ENCODE measurements at places on chromosomes 3 and 15.

- DNase-seq = no peak
Observed at GRCh38 chr3:139941580-139941979, 6.6 kb downstream of the CLSTN2 start.

GRCh38 chr3:17352620-17353019 is 389.8 kb downstream of the TBC1D5 start:
- DNase-seq = no peak

DNA sequence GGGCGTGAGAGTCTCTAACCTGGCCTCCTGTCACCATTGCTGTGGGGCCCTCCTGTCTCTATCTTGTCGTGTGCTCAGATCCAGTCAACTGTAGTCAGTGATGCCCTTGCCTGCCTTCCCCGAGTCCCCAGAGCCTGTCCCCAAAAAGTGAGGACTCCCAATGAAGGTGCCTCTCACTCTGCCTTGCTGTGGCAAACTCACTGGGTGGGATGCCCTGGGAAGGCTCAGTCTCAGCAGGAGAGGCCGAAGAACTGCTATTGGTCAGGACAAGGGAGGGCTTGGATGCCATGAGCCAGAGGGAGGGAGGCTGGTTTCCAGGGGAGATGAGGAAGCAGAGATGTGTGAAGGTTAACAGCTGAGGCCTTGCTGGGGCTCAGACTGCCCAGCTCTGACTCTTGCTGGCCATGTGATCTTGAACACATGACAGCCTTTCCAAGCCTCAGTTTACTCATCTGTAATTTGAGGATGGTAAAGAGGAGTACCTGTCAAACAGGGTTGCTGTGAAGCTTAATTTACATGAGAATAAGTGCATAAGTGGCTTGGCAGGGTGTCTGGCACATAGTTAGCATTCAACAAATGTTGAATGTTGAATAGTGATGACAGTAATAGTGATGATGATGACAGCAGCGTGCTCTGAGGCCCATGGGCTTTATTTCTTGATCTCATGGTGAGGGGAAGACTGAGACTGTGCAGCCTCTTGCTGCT is 8.2 kb downstream of the KY start:
- DNase-seq = no peak

- DNase-seq = no peak
Observed at GRCh38 chr3:80999481-80999880, 762.0 kb downstream of the GBE1 start.

DNA sequence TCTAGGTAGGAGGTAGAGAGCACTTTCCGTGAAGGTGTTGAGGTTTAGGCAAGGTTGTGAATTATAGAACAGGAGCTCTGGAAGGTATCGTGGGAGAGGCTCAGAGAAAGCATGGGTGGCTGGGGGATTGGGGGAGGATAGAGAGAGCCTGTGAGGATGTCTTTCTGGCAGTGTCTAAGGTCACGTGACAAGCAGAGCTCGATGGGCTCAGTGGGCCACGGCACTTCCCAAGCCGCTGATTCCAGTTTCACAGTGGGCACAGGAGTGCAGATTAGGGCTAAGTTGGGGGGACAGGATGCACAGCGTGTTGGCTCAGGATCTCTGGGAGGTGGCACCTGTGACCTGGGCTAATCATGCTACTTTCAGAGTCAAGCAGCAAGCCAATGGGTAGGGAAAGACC is 52.0 kb downstream of the CEMIP start:
- no peak for DNase-seq

DNA sequence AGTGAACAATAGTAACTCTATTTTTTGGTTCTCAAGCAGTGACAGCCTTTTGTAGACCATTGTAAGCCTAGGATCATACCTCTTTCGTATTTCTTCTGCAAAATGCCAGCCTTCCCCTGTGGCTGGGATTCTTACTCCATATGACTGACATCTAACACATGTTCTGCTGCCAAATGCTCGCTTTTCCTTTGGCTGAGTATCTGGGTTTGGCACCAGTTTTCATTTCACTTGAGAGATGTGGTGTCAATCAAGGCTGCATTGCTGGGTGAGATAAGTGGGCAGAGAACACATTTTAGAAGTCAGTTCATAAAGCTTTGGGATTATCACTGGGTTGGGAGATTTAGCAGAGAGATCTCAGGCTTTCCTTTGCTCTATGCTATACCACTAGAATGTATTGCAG is 514.7 kb upstream of the SGO1 start:
- DNase-seq = no peak

DNA sequence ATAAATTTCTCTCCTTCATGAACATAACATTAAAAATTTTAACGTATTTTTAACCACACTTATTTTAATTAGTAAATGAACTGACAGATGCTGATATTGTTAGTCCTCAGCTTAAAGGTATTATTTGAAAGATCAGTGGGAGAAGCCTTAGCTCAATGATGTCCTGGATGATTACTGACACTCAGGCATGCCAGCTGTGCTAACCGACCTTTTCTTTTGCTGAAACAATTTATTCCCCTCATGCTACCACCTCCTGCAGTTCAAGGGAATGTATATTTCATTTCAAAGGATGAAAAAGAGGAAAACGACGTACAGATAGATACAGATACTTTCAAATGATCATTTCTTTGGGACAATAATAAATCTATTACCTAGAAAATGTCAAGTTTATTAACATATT is 620.8 kb downstream of the FGF12 start:
- DNase-seq = no peak

GRCh38 chr3:186070996-186071395 is 37.9 kb downstream of the ETV5 start:
- no peak for DNase-seq

DNA sequence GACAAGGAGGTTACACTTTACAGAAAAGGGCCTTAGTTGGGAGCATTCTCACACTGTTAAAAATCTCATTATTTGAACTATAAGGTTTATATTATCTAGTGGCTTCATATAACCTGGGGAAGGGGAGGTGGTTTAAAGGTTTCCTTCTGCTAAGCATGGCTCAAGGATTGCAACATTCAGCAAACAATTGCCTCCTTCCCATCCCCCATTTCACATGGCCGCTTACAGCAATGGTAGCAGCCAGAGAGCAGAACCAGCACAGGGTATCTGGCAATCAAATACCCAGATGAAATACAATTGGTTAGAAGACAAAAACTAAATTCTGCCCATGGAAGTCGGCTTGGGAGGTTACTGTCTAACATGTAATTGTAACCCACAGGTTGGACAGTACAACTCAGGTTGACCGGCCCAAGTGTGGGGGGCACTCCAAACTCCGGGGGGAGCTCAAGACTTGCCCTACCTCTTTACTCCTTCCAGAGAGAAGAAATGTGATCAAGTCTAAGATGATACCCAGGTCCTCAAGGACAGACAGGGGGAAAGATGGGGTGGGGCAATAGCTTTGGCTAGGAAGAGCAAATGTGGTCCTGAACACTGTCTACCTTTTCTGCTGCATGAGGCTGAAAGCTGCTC is 15.5 kb downstream of the ETV5 start:
- no peak for DNase-seq

GRCh38 chr15:80578206-80578595 is 116.9 kb upstream of the ABHD17C start:
- no peak for DNase-seq

- DNase-seq = no peak
Observed at GRCh38 chr3:13462125-13462629, 17.9 kb upstream of the HDAC11 start.

- DNase-seq = peak; percentile 7
Observed at GRCh38 chr3:150022381-150023238, 51.9 kb upstream of the PFN2 start.

GRCh38 chr15:64379216-64379960 is 1.9 kb downstream of the PCLAF start:
- peak; percentile 4 for DNase-seq

DNA sequence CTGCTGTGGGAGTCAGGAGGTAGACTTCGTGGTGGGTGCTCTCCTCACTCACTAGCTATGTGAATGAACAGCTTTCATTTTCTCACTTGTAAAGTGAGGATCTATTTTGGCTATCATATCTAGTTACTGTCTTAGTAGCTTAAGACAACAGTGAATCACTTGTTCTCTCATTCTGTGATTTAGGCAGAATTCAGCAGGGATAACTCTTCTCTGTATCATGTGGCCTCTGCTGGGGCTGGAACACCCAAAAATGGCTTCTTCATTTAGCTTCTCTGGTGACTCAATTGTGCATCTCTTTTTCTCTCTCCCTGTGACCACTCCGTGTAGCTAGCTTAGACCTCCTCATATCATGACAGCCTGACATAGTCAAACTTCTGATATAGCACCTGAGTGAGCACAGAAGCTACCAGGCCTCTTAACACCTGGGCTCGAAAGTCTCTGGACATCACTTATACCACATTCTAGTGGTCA is 68.4 kb downstream of the BFSP2 start:
- peak; percentile 44 for DNase-seq

GRCh38 chr3:134255404-134255803 is 4.7 kb upstream of the RYK start:
- no peak for DNase-seq

- no peak for DNase-seq
Observed at GRCh38 chr3:190495796-190496195, 18.1 kb upstream of the IL1RAP start.

GRCh38 chr3:146078031-146078430 is 83.0 kb downstream of the PLOD2 start:
- DNase-seq = no peak

GRCh38 chr3:194998417-194998816 is 272.5 kb downstream of the XXYLT1 start:
- no peak for DNase-seq

- no peak for DNase-seq
Observed at GRCh38 chr15:85500729-85501128, 120.3 kb downstream of the AKAP13 start.
